RWPE2 (cell line): ENCODE measurements at places on chromosomes 12 and 14.

DNA sequence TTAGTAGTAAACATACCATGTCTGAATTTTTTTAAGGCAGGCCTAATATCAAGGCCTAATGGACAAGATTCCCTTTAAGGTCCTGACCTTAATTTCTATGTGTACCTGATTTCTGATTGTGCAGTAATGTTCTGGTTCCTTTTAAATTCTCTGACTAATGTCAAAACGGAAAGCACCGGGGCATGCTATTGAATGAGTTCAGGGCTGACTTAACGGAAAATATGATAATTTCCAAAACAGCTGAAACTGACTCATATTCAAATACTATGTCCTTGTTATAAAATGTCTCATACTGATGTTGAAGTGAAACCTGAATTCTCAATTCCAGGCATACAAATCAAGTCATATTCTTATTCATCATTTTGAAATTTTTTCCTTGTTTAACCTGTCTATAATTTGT, 6.7 kb downstream of the TAS2R43 start:
- DNase-seq: no peak
- H3K27ac ChIP-seq: no peak overlapping the region
- no peaks in the 10 kb centered on the region for H3K36me3 ChIP-seq
- H3K4me3 ChIP-seq: no peak overlapping the region

GRCh38 chr14:80850197-80850814, 91.2 kb downstream of the CEP128 start:
- DNase-seq: no peak
- H3K36me3 ChIP-seq: no peaks in the 10 kb centered on the region
- H3K4me3 ChIP-seq: no peak overlapping the region
- H3K27me3 ChIP-seq: no peaks in the 10 kb centered on the region

DNA sequence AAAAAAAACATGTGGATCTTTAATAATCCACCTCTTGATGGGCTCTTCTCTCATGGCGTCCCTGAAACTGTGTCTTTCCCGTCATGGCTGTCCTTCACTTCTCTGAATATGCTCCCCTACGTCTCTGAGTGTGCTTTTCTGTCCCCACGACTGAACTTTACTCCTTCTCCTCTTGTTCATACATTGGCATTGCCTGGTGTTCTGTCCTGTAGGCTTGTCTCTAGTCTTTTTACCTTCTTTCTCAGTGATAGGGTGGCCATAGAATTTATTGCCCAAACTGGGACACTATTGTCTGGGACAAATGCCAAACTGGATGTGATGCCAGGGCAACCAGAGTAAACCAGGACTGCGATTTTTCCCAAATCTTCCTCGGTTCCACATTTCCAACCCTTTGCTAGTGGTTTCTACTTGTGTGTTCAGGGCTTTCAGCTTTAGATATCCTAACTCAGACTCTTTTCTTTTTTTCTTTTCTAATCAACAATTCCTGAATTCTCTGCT, 202.2 kb downstream of the ATP23 start:
- H3K4me3 ChIP-seq: no peak overlapping the region
- no peak for DNase-seq
- no peaks in the 10 kb centered on the region for H3K27me3 ChIP-seq
- no peak overlapping the region for H3K27ac ChIP-seq
- H3K4me1 ChIP-seq: no peaks in the 10 kb centered on the region

GRCh38 chr12:41365653-41366171, 177.6 kb downstream of the PDZRN4 start:
- no peaks in the 10 kb centered on the region for H3K4me1 ChIP-seq
- no peak overlapping the region for H3K27ac ChIP-seq
- H3K4me3 ChIP-seq: no peak overlapping the region
- DNase-seq: no peak

- DNase-seq: no peak
- no peaks in the 10 kb centered on the region for H3K27me3 ChIP-seq
- H3K4me3 ChIP-seq: no peak overlapping the region
- no peak overlapping the region for H3K27ac ChIP-seq
- no peaks in the 10 kb centered on the region for H3K4me1 ChIP-seq
- H3K36me3 ChIP-seq: no peaks in the 10 kb centered on the region
Observed at GRCh38 chr12:22014783-22015144, 31.3 kb upstream of the CMAS start.

- H3K27ac ChIP-seq: peak overlapping the region; percentile 74
- peaks cover 8% of the 10 kb centered on the region for H3K4me1 ChIP-seq
- H3K36me3 ChIP-seq: peaks cover 44% of the 10 kb centered on the region
- H3K27me3 ChIP-seq: no peaks in the 10 kb centered on the region
- DNase-seq: no peak
- H3K4me3 ChIP-seq: peak overlapping the region; percentile 73
Observed at GRCh38 chr12:131711551-131712205, 788 bp downstream of the SFSWAP start.

GRCh38 chr12:79415746-79416435, 274.9 kb downstream of the PAWR start:
- no peak for DNase-seq
- H3K27me3 ChIP-seq: no peaks in the 10 kb centered on the region
- H3K36me3 ChIP-seq: no peaks in the 10 kb centered on the region
- H3K4me3 ChIP-seq: no peak overlapping the region
- peak overlapping the region; percentile 24 for H3K27ac ChIP-seq

GRCh38 chr12:83074358-83074894, 387.7 kb downstream of the TMTC2 start:
- H3K4me3 ChIP-seq: no peak overlapping the region
- H3K27me3 ChIP-seq: no peaks in the 10 kb centered on the region
- H3K4me1 ChIP-seq: no peaks in the 10 kb centered on the region
- no peak overlapping the region for H3K27ac ChIP-seq
- H3K36me3 ChIP-seq: no peaks in the 10 kb centered on the region

- no peak overlapping the region for H3K4me3 ChIP-seq
- H3K36me3 ChIP-seq: no peaks in the 10 kb centered on the region
- H3K27ac ChIP-seq: no peak overlapping the region
- DNase-seq: no peak
- no peaks in the 10 kb centered on the region for H3K4me1 ChIP-seq
- H3K27me3 ChIP-seq: no peaks in the 10 kb centered on the region
Observed at GRCh38 chr14:39664646-39665045, 232.4 kb upstream of the FBXO33 start.

DNA sequence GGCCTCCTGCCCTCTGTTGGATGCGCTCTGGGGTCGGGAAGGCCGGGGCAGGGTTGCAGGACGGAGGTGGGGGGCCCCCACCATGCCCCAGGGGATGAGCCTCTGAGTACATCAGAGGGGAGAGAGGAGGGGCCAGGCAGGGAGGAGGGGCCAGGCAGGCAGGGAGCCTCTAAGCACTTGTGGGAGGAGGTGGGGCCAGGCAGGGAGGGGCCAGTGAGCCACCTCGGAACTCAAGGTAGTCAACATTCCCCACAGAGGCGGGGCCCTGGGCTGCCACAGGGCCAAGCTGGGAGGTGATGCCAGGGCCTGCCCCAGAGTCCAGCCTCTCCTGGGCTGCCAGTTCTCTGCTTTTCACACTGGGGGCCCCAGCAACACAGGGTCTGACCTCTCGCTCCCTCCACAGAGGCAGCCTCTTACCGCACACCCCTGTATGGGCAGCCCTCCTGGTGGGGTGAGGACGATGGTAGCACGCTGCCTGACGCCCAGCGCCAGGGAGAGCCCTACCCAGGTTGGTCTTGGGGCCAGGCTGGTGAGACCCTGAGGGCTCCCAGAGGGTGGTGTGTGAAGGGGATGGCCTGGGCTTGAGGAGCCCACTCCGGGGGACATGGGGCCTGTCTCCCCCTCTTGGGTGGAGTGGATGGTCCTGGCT, 17.4 kb downstream of the CEP170B start:
- peaks cover 2% of the 10 kb centered on the region for H3K4me1 ChIP-seq
- DNase-seq: peak; percentile 98
- H3K27ac ChIP-seq: no peak overlapping the region
- H3K36me3 ChIP-seq: peaks cover 61% of the 10 kb centered on the region
- no peaks in the 10 kb centered on the region for H3K27me3 ChIP-seq

DNA sequence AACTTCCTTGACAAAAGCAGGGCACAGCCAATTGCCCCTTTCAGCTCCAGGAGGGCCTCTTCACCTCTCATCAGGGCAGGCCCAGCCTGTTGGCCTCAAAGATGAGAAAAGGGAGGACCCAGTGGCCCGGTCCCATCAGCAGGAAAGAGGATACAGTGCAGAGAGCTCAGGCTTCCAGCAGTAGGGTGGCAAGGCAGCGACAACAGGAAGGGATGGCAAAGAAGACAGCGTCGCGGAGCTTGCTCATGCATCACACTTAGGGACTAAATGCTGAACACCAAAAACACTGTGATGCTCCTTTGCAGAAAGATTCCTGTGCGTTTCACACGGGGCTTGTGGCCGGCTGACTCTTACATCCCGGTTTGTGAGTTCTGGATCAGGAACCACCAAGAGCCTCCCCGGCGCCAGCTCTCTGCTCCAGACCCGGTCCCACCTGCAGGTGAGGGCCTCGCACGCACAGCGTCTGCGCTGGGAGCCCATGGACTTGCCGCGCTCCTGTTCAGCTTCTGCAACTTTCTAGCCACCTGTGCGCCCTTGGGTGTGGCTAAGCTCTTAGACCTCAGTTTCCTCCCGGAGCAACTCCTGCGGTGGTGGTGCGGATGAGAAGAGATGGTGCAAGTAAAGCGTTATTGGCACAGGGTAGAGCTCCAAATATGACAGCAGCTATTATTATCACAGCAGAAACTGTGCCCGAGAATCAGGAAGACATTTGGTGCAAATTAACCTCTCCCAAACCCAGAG, 15.3 kb upstream of the BCL7A start:
- H3K4me1 ChIP-seq: peaks cover 4% of the 10 kb centered on the region
- H3K27ac ChIP-seq: no peak overlapping the region
- no peaks in the 10 kb centered on the region for H3K27me3 ChIP-seq
- no peak for DNase-seq
- H3K4me3 ChIP-seq: no peak overlapping the region
- no peaks in the 10 kb centered on the region for H3K36me3 ChIP-seq

GRCh38 chr12:98653866-98654493, 8.9 kb downstream of the APAF1 start:
- no peak for DNase-seq
- H3K4me3 ChIP-seq: no peak overlapping the region
- H3K27me3 ChIP-seq: no peaks in the 10 kb centered on the region

DNA sequence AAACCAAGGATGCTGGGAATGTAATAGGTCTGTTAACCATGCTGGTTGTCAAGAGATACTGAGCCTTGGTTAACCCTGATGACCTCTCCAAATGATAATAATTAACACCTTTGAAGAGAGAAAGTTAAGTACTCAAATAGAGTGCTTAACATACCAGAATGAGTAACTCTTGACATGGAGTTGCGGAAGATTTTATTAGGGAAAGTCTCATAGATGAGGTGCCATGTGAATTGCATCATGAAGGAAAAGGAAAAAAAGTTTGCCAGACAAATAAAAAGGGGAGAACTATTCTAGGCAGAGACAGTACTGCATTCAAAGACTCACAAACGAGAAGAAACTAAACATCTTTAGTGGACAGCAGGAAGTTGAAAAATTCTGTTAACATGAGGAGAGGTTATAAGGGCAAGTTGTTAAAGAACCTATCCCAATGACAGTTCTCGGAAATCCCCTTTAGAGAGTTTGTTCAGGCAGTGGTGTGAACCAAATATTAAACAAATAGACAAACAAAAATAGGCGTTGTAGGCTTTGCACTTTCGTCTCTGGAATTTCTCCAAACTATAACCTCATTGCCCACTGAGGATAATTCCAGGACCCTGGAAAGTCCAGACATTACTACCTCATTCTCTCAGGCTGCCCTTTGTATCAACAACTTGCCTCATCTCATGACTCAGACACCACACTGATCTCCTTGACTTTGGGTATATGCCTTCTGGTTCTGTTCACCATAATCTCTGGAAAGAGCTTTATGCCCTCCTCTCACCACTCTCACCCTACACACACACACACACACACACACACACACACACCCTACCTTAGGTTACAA, 435.0 kb downstream of the GXYLT1 start:
- no peaks in the 10 kb centered on the region for H3K4me1 ChIP-seq
- no peaks in the 10 kb centered on the region for H3K36me3 ChIP-seq
- H3K4me3 ChIP-seq: no peak overlapping the region
- DNase-seq: no peak
- no peak overlapping the region for H3K27ac ChIP-seq

- no peaks in the 10 kb centered on the region for H3K36me3 ChIP-seq
- DNase-seq: no peak
- H3K27me3 ChIP-seq: no peaks in the 10 kb centered on the region
- H3K4me1 ChIP-seq: no peaks in the 10 kb centered on the region
- H3K27ac ChIP-seq: no peak overlapping the region
Observed at GRCh38 chr12:76569685-76570604, 10.4 kb upstream of the OSBPL8 start.

- no peak for DNase-seq
- H3K4me3 ChIP-seq: no peak overlapping the region
- no peaks in the 10 kb centered on the region for H3K4me1 ChIP-seq
- H3K36me3 ChIP-seq: no peaks in the 10 kb centered on the region
- no peak overlapping the region for H3K27ac ChIP-seq
- H3K27me3 ChIP-seq: peaks cover 100% of the 10 kb centered on the region
Observed at GRCh38 chr12:85277191-85277590, 2.8 kb upstream of the ALX1 start.

GRCh38 chr12:50924439-50925341, 27.7 kb upstream of the HIGD1C start:
- peak overlapping the region; percentile 79 for H3K27ac ChIP-seq
- H3K4me3 ChIP-seq: peak overlapping the region; percentile 19
- no peak for DNase-seq
- H3K36me3 ChIP-seq: no peaks in the 10 kb centered on the region

DNA sequence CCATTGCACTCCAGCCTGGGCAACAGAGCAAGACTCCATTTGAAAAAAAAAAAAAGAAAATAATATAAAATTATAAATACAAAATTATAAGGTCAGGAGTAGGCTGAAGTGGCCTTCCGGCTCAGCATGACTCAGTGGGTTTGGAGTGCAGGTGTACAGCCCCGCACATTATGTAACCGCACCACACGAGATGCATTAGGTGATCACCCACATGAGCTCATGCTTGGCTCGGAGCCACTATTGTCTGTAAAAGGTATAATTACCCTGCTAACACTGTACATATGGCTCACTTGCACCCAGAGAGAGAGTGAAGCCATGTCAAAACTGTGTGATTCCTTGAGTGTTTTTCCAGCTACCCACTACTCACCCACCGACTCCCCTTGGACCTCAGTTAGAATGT, 557.0 kb downstream of the SLC6A15 start:
- H3K36me3 ChIP-seq: no peaks in the 10 kb centered on the region
- no peaks in the 10 kb centered on the region for H3K4me1 ChIP-seq
- no peak for DNase-seq
- no peak overlapping the region for H3K4me3 ChIP-seq
- H3K27ac ChIP-seq: no peak overlapping the region
- no peaks in the 10 kb centered on the region for H3K27me3 ChIP-seq
